ENCODE measurements at places on chromosomes 7 and 10.

DNA sequence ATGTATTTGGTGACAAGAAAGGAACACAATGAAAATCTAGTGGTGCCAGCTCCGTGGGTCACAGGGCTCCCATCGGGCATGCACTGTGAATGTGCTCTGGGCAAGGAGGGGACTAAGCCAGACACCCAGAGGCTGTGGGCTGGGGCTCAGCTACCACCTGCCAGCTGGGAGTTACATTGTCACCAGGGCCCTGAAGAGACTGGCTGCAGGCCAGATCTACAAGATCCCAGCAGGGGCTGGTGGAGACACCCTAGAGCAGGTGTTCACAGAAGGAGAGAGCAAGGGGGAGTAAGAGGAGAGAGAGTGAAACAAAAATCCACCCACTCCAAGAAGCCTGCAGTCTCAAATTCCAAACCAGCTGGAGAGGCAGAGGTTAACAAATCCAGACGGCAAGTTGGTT lies 116.6 kb upstream of the ADCY1 start:
- no peak for DNase-seq

GRCh38 chr10:31125789-31126188 lies 94.1 kb upstream of the ZNF438 start:
- no peak for DNase-seq

DNA sequence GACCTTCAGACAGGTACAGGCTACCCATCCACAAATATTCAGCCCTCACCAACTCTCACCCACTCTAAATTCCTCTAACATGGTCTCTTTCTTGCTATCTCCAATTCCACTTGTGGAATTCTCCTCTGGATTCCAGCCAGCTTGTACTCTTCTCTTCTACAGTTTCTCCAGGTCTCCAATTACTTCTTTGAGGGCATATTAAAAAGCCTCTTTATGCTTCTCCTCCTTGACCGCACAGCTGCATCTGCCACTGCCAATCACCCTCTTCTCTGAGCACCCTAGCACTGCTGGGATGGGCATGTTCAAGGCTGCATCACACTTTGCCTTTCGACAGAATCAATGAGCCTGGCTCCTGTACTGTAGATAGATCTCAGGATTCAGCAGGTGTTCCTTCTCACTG lies 101.5 kb upstream of the ANKRD1 start:
- no peak for DNase-seq

DNA sequence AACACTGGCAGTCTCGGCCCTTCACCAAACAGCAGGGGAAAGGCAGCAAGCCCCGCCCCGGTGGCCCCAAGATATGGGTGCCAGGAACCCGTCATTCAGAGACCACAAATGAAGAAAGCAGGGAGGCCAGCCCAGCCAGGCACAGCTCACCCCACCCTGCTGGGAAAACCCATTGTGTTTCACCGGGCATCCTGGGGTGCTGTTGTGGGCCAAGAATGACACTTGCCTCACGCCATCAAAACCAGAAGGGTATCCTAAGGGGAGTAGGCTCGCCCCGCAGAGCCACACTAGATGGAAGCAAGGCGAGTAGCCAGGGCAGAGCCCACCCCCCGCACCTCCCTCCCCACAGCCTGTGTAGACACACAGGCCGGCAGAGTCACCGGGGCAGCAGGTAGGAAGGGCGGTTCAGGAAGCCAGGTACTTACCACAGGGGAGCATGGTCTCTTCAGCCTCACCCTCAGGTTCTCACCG lies 72.5 kb upstream of the KCNMA1 start:
- no peak for DNase-seq

GRCh38 chr10:49150426-49150825 lies 16.6 kb upstream of the FAM170B start:
- no peak for DNase-seq

DNA sequence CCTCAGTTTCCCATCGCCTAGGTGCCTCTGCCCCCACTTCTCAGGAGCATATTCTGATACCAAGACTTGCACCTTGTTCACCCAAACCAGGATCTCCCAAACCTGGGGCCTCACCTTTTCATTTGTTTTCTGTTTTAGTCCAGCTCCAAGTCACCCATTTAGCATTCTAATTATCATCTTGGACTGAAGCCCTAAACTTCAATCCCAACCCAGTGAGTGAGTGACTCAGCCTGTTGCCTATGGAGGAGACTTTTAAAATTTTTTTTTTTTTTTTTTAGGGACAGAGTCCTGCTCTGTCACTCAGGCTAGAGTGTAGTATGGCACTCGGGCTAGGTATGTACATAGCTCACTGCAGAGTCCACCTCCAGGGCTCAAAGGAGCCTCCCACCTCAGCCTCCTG lies 378.9 kb upstream of the AUTS2 start:
- no peak for DNase-seq

DNA sequence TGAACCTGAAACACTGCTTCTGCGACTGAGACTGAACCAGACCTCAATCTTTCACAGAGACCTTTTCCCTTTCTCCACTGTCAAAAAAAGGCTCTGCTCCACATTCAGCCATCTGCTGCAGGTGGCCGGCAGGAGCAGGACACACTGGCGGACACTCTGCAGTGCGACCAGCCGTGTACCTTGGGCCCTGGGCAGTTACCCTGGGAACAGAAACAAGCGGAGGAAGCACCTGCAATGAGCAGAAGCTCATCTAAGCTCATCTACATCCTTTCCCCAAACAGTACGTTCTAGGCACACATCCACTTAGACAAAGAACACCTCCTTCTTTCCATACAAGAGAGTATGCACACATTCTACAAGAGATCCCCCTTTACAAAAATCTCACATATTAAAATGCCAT lies 22.8 kb downstream of the VOPP1 start:
- DNase-seq = no peak

DNA sequence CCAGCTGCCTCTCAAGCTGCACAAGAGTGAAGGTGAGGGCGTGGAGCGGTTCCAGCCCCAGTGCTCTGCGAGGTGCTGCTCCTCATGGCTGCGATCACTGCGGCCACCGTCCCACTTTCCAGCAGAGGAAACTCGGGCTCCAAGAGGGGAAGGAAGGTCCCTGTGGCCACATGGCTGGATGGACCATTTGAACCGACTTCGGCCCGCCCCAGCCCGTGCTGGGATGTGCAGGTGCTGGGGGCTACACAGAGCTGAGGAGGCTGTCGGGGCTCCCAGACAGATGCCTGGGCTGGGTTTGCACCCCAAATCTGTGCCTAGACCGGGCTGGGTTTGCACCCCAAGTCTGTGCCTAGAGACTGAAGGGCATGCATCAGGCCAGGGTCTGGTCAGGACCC lies 186.6 kb downstream of the DNAJB6 start:
- no peak for DNase-seq

- DNase-seq = no peak
These were observed 304.2 kb downstream of the RPS24 start for GRCh38 chr10:78337646-78338391.

GRCh38 chr7:98531717-98532116 lies 85.4 kb upstream of the NPTX2 start:
- DNase-seq = no peak

DNA sequence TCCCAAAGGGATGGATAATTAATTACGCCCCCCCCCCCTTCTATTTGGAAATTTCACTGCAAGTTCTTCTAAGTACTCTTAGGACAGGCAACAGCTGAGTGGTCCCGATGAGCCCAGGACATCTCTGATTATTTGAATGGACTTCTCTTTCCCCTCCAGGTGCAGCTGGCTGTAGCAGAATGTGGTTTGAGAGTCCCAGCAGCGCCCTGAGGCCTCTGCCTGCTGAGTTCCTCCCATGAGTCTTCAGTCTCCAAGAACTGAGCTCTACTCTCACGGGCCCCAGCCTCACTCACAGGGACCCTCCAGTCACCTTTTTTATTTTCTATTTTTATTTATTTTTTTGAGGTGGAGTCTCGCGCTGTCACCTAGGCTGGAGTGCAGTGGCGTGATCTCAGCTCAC lies 63.6 kb upstream of the SFMBT2 start:
- no peak for DNase-seq

- DNase-seq = no peak
These were observed 336.0 kb upstream of the IGFBP3 start for GRCh38 chr7:46256870-46257661.

- DNase-seq = no peak
These were observed 535 bp upstream of the TMEM72 start for GRCh38 chr10:44910602-44911001.

- no peak for DNase-seq
These were observed 10.8 kb downstream of the CCNY start for GRCh38 chr10:35347121-35347562.

GRCh38 chr7:152006336-152006735 lies 19.1 kb upstream of the GALNT11 start:
- DNase-seq = no peak

- DNase-seq = no peak
These were observed 2.3 kb downstream of the MDFIC start for GRCh38 chr7:114924038-114924712.

GRCh38 chr7:74094224-74095101 lies 10.9 kb downstream of the LIMK1 start:
- DNase-seq = peak; percentile 48

DNA sequence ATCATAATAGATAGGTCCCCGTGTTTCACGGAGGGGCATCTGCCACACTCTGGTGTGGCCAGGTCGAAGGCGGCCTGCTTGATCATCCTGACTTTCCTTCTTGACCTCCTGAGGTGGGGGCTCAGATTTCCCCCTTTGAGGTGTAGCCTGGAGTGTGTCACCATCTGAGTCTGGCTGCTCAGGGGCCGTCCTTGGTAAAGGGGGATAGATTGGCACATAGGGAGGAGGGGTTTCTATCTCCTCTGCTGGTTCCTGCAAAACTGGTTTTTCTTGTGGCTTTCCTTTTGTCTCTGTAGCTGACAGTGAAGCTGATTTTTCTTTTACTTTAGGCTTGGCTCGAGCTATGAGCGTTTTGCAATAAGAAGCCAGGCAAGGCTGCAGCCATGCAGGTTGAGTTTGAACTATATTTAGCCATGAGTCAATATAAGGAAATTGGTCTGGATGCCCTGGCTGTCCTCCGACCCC lies 7.1 kb upstream of the ZNF117 start:
- no peak for DNase-seq

GRCh38 chr7:130667593-130668257 lies 823 bp downstream of the COPG2 start:
- DNase-seq = no peak

DNA sequence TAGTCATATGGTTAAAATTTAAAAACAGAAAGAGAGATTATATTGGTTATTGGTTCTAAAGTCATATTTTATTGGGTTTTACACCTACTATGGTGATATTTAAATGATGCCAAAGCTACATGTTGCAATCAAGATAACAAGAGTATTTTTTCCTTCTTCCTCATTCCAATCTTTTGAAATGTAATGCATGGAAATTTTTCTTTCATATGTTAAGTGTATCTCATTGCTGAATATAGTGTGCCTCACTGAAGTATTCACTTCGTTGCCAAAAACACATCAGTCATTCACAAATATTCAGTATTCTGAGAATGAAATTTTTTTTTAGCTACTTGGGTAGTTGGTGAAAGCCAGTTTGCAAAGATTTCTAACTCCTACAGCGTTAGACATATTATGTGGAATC lies 19.5 kb downstream of the HDAC9 start:
- DNase-seq = no peak

- no peak for DNase-seq
These were observed 35.2 kb downstream of the PPIF start for GRCh38 chr10:79382491-79382941.

DNA sequence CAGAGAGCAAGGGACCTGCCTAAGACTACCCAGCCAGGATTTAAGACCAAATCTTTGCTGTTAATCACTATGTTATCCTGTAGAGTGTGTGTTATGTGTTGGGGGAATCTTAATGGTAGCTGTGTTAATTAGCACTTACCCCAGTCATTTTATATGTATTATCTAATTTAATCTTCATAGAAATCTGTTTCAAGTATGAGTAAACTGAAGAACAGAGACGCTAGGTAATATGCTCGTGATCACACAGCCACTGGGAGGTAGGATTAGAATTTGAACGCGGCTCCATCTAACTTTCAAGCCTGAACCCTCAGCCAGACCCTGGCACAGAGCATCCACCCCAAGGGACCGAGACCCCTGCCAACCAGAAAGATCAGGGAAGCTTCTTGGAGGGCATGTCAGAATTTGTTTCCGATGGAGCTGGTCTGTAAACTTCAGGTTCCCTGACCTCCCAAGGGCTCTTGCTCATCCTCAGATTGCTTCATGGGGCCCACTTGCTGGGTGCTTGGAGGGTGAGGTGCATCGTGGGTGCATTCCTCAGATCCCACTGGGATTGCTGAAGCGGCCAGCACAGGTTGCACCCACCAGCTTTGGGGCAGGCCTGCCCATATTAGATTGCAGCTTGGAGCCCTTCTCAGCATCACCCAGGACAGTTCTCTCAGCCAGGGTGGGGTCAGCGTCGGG lies 105.0 kb downstream of the ZMIZ1 start:
- DNase-seq = no peak

- DNase-seq = no peak
These were observed 2.6 kb downstream of the GRID1 start for GRCh38 chr10:86363833-86364490.

GRCh38 chr7:108735814-108736213 lies 166.1 kb downstream of the DNAJB9 start:
- DNase-seq = no peak

Data from AG09319 (cell line).